ENCODE measurements at places on chromosomes 12 and 14.

DNA sequence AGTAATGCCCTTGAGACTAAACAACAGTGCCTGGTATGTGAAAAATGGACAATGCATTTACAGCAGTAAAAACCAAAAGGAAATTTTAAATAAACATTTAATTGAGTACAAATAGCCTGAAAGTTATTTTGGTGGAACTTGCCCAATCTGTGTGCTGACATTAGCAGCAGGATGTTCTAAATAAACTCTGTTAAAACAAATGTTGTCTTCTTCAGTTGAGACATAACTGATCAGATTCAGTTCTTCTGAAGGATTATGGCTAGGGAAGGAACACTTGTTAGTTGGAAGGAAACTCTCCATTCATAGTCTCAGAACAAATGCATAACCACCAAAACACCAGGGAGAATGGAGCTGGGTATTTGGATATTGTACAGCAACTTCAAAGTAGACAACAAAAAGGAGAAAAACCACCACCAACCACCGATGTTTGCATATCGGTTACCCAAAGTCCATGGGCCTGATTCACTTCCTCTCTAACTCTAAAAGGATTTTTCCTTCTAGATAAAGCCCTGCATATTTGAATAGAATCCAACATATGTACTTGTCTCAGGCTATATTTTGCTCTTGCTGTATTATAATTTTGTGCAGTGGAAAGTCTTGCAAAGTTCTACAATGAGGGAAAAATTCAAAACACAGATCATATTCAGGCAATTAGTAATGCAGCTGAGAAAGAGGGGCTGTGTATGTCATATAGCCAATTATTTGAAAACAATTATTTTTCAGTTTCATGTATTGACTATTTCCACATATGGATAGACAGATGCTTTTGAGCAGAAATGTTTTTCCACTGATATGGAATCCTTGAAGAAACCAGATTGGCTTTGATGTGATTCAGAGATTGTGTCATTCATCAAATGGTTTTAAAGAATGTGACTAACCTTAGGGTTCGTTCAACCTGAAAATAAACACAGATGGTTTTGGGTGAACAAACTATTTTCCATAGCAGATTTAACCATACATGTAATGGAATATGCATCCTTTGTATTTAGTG lies 152.2 kb upstream of the BMP4 start:
- peak; percentile 99 for DNase-seq

- DNase-seq = no peak
Observed at GRCh38 chr14:64598404-64598803, 48.6 kb downstream of the PPP1R36 start.

DNA sequence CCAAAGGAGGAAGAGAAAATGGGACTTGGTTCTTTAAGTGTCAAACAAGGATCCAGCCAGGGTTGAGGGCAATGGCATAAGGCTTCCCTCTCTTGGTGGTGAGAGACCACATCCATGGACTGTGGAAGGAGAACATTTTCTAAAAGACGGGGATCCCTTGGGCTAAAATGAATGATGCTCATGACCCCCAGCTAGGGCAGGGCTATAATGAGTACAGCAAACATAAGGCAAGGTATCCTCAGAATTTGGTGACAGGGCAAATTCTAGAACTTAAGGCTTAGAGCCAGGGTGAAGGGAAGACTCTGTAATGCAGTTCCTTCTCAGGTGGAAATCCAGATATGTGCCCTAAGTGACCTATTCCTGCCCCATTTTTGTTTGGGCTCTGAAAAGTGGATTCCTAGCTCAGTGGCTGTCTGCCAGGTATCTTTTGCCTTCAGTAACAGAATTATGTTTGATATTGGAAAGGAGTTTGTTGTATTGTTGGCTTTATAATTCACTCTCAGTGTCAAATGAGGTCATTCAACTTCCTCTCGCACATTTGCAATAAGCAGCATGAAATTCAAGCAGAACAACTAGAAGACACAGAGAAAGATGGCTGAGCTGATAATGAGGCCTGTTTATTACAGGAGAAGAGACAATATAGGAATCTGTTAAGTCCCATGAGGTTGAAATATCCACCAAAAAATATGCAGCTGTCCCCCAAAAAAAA lies 76.8 kb downstream of the DAD1 start:
- no peak for DNase-seq

GRCh38 chr14:58566979-58567378 lies 70.8 kb upstream of the DACT1 start:
- no peak for DNase-seq

DNA sequence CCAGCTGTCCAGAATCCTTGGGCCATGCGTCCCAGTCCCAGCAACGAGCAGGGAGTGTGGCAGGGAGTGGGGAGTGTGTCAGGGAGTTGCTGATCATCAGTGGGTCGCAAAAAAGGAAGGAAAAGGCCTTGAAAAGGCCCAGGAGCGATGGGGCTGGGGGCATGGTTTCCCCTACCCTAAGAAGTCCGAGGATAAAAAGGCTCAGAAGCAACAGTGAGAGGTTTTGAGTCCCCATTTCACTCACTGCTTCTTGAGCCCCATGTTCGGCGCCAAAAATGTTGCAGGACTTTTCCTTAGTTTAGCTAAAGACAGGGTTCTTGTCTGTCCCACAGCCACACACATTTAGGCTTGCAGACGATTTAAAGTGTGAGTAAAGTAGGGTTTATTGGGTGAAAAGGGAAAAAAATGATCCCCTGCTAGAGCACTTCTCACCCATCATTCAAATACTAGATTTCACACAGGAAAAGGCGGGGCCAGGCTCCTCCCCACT lies 189.5 kb downstream of the KCNC2 start:
- no peak for DNase-seq

- DNase-seq = peak; percentile 98
Observed at GRCh38 chr14:89190765-89191513, 226.1 kb downstream of the FOXN3 start.

DNA sequence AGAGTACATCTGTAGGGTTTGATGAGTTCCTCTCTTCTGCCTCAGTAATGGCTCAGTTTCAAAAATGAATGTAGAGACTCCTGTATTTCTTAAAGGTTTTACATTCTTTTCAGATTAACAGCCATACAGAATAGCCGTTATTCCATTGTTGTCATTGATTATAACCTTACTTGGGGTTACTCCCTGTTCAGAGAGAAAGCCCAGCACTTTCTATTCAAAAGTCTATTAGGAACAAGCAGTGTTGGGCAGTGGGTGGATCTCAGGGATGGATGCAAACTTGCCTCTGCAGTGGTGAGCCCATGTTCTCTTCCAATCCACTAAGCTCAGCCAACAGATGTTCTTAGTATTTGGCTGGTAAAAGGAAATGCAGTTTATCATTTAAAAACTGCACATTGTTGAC lies 342.6 kb upstream of the E2F7 start:
- no peak for DNase-seq

DNA sequence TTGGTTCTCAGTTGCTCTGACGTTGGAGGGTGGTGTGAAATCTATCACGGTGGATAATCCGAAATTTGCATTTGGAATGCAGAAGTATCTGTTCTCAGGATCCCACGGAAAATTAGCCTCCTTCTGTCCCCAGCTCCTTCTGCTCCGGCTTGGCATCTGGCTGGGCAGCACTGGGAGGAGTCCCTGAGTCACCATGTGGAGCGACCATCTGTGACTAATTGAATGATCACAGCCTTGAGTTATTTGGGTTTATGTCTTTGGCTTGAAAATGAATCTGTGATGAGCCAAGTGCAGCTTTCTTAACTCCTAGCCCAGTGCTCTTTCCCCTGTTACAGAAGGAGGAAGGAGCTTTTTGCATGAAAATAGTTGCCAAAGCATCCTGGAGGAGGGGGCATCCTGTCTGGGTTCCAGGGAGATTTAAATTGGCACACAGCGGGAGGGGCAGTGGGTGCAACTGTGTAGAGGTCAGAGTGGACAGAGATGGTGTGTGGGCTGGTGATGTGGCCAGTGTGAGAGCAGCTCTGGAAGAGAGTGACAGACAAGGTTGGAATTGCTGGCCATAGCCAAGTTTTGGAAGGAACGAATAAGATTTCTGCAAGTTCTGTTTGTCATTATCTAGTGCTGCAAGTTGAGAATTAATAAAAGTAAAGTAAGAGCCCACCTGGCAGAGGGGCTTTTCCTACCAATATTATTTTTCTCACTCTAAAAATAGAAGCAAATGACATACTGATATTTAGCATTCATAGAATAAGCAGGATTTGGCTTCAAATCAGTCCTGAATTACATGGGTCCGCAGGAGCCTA lies 74.4 kb downstream of the SLC24A4 start:
- peak; percentile 40 for DNase-seq

- DNase-seq = no peak
Observed at GRCh38 chr12:66047411-66048021, 83.0 kb downstream of the LLPH start.

DNA sequence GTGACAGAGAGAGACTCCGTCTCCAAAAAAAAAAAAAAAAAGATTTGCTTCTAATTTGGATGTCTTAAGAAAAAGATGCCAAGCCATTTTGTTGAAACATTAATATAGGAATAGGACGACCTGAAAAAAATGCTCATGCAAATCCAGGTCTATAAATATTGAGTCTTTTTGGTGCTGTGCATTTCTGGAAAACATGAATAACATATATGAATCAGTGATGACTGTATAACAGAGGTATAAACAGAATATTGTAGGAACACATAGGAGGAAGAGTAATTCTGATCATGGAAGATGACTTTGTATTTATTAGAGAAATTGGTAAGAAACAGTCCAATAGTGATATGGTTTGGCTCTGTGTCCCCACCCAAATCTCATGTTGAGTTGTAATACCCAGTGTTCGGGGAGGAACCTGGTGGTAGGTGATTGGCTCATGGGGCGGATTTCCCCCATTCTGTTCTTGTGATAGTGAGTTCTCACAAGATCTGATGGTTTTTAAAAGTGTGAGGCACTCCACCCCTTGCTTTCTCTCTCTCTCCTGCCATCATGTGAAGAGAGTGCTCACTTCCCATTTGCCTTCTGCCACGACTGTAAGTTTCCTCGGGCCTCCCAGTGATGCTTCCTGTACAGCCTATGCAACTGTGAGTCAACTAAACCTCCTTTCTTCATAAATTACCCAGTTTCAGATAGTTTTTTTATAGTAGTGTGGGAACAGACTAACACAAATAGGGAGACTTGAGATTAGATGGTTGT lies 3.0 kb upstream of the SRSF5 start:
- no peak for DNase-seq

DNA sequence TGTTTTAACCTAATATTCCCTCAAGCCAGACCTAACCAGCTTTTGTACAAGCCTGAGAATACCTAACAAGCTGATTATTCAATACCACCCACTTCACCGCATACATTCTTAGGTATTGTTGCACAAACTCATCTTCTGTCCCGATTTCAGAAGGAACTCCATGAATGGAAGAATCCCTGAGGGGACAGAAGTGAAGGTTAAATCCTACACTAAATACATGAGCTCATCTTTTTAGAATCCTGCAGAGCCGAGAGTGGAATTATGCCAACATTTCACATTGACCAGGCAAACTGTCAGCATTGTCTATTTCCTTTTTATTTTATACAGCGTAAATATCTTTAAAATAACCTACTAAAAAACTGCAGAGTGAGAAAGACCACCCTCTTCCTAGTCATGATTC lies 140.7 kb upstream of the PRICKLE1 start:
- no peak for DNase-seq

- no peak for DNase-seq
Observed at GRCh38 chr14:32817780-32818179, 120.9 kb upstream of the NPAS3 start.

DNA sequence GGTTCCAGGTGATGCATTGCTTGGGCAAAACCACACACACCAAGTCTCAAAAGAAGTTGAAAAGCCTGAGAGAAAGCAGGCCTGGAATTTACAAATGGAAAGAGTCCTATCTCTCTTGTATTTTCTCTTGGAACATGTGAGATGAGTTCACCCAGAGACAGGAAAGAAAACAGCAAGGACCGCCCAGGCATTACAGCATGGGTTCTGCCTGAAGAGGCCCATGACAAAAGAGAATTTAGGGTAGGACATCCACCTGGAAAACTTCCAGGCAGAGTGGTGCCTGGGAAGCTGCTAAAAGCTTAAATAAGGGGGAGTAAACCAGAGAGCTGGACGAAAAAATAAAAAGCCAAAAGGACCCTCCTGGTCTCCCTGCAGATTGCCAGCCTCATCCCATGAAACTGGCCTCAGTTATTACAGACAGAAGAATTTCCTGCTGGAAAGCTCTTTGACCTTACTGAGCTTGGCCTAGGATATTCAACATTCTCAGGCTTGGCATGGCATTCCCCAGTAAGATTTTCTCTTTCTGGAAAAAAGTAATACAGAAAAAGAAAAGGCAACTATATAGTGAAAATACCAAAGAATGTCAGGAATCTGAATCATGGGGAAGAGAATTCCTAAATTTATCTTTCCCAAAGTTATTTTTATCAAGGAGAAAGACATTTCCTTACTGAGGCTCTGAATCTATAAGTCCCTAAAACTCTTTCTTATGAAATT lies 121.3 kb upstream of the NUDT4 start:
- no peak for DNase-seq

DNA sequence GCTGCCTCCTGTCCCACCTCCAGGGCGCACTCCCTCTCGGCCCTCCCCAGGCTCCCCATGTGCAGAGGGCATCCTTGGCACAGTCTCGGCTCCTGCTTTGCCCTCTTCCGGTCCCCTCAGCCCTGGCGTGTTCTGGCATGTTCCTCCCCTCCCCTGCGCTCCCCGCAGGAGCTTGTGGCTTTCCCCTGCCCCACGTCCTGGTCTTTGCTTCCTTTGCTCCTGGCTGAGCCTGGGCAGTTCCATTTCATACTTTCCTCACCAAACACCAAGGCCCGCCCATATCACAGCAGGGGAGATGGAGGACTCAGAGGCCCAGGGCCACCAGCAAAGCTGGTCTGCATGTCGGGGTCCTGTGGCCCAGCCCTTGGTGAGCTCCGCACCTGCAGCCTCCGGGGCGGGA lies 56.0 kb downstream of the FBRSL1 start:
- no peak for DNase-seq

GRCh38 chr14:94368956-94369355 lies 19.4 kb downstream of the SERPINA1 start:
- DNase-seq = no peak

- DNase-seq = no peak
Observed at GRCh38 chr12:77682488-77682887, 148.2 kb upstream of the NAV3 start.

DNA sequence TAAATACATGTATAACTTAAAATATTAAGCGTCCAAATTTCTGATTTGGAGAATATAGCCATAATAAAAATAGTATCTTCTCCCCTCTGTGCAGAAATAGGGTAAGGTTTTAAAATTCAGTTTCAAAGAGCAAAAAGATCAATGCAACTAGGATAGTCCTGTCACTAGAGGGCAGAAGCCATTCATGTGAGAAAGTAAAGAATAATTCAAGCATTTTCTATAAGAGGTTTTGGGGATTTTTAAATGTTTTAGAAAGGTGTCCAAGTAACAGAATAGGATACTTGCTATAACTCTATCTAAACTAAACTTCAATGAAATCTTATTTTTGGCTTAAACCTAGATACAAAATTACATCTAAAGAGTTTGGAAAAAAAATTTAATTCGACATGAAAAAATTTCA lies 50.3 kb downstream of the ADAMTS20 start:
- DNase-seq = no peak

- no peak for DNase-seq
Observed at GRCh38 chr12:57248934-57249742, 1.8 kb downstream of the STAC3 start.

- DNase-seq = no peak
Observed at GRCh38 chr12:113062502-113063395, 6.2 kb downstream of the DTX1 start.

GRCh38 chr14:104898870-104899510 lies 25.7 kb upstream of the PLD4 start:
- DNase-seq = no peak

Data from NCI-H1694 treated with DMSO at 0.1 percent for 48 hours (cell line).